Muscle of arm (tissue), 14 donors: ENCODE measurements at places on chromosomes 11 and 22.

- DNase-seq: peak; percentile 82
Observed at GRCh38 chr11:119338318-119338890, 2.3 kb downstream of the C1QTNF5 start.

- DNase-seq: no peak
Observed at GRCh38 chr11:12276356-12276755, 101.0 kb upstream of the PARVA start.

DNA sequence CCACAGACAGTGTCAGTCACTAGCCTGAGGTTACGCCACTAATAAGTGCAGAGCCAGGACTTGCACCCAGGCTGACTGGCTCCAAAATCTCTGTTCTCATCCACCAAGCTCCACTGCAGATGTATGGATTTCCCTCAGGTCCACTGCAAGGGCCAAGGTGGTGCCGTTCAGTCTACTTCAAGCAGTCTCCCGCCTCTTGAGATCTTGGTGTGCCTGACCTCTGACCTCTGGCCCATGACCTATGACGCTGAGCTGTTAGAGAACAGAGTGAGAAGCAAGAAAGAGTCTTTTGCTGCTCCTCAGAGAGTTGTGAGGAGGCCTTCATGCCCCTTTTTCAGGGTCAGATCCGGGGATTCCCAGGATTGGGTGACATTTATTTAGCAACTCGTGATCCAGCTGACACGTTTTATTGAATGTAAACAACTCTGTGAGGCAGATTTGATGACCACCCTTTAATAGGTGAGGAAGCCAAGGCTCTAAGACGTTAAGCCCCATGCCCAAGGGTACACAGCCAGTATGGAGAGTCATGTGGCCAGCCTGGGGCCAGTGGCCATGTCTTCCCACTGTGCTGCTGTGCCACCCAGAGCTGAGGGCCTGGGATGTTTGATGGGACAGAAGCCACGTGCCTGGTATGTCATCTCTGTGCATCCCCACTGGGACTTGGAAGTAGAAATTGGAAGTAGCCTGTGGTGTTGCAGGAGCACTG lies 25.2 kb downstream of the DCPS start:
- DNase-seq: no peak

- DNase-seq: no peak
Observed at GRCh38 chr11:24078018-24078417, 418.8 kb upstream of the LUZP2 start.

- peak; percentile 54 for DNase-seq
Observed at GRCh38 chr22:32802237-32802765, 796 bp downstream of the TIMP3 start.

DNA sequence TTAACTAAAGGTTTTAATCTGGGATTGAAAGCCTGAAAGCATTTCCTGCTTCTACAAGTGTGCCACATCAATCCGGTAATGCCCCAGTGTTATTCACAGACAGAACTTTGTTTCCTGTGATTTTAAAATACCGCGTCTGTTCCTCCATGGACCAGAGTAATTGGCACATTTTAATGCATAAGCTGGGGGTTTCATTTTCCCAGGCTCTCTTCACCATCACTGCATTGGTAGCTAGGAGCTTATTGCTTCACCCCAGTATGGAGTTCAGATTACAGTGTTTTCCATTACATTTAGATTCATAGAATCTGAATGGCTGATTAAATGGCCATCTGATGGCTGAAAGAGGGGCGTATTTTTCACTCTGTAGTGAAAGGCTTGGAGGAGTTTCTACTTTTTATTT lies 25.7 kb upstream of the CRTAM start:
- DNase-seq: no peak

DNA sequence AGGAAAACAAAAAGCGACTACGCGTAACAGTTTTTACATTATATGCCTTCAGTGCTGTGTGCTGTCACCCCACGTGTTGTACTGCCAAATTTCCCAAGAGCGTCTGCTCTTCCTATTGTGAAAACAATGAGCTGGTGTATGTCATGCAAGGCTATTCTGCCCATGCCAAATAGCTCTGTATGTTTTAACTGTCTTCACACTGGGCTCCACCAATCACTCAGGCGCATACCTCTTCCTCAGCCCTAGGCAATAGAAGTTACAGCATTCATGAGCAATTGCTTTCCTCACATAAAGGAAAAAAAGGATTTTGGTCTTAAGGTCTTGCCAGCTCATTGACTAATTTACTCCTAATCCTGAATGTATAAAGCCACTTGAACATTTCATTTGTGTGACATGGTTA lies 606.8 kb downstream of the NTM start:
- no peak for DNase-seq

DNA sequence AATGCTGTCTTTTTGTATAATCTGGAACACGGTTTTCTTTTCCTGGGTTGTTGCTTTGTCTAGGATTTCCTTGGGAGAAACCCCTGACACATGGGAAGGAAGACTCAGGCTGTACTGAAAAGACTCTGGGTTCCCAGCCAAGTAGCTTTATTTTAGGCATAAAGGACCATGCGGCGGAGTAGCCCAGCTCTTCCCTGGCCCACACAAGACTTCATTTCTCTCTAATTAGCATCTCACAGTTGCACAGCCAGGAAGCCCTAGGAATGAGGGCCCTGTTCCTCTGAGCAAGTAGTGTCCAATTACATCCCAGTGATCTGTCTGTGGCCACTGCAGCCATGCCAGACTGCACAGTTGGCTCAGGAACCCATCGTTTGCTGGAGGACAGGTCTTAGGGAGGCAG lies 319.5 kb downstream of the TENM4 start:
- DNase-seq: no peak

DNA sequence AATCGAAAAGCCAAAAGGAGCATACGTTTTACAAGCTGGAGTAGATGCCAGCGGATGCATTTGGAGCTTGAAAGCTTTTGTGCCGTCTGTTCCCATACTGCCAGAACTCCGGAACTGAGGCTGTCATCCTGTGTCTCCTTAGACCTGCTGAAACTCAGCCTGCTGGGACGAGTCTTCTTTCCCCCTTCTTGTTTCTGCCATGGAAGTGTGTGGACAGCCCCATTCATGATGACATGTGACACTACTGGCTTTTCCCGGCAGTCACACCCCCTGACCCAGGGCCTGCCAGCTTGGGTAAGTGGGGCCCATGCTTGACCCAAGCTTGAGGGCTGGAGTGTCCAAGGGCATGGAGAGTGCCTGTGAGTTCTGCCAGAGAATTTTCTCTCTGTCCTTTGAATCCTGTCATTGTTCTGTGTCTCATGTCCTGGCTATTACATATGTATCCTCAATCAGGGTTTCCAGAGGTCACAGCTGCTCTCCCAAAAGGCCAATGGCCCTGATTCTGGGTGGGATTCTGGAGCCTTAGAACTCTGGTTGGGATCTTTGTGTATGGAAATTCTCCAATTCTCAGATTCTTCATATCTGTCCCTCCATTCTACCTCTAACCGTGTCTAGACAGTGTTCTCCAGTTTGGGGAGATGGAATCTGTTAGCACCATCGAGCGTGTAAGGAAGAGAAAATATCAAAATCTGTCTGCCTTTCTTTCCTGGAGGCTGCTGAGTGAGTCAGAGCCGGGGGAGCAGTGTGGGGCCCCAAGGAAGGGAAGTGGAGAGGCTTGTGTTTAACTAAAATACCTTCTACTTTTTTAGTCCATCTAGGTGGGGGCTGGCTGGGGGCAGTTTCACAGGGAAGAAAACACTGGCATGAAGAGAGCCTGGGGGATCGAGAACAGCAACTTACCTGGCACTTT lies 73.2 kb downstream of the KIAA1671 start:
- peak; percentile 30 for DNase-seq

GRCh38 chr11:26953770-26954392 lies 40.0 kb upstream of the FIBIN start:
- no peak for DNase-seq
